ENCODE measurements at places on chromosomes 1 and 21. TPM values are rescaled to one million over a fixed set of nuclear protein-coding genes. Genes with fewer than 3 reads are reported as not detected.

Gene CFAP141
- total RNA-seq: not detected

Gene TNFSF4
- 10.4 TPM for total RNA-seq

Gene EFNA1
- not detected for total RNA-seq

- DNase-seq: no peak
Measured at GRCh38 chr1:45615885-45616284, 8.0 kb downstream of the CCDC17 start.

DNA sequence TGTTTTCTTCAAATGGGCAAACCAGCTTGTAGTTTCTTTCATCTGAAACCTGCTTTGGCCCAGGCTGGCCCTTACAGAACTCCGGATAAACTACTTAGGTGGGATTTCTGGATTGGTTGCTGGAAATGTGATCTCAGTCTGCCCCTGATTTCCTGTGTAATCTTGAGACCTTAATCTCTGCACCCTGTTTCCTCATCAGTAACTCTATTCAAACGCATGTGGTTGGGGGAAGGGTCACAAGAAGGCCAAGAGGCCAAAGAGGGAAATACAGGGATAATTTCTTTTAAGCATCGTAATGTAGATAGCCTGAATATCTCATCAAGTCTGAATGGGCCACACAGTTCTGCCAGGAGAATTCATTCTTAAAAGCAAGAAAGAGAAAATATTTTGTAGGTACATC, 483.6 kb downstream of the LTN1 start:
- no peak for DNase-seq

DNA sequence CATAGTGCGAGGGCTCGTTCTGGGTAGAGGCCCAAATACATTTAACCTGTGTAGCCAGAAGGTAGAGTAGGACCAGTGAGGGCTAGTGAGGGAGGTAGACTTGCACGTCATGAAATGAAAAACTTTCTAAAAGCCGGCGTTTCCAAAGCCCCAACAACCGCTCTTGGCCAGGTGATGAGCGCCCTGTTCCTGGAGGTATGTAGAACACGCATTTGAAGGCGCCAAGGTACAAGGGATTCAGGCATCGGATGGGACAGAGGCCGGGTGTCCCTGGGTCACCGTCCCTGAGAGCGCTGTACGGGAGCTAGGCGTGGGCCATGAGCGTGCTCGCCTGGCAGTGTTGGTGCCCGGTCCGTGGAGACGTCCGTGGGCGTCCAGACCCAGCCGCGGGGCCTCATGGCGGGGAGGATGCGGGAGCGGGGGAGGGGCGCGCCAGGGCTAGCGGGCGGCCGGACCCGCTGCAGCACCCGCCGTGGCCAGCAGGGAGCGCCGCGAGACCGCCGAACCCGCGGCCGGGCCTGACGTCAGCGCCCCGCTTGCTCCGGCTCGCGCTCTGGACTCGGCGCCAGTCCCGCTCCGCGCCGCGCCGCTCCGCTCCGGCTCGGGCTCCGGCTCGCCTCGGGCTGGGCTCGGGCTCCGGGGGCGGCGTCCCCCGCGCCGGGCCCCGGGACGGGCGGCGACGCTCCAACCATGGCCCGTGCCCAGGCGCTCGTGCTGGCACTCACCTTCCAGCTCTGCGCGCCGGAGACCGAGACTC, at the start of gene PTPRU:
Gene PTPRU, plus strand, starts transcription at position 568 of the 757 bp plus-strand sequence. Its CDS starts 123 bp downstream, at position 691.
- DNase-seq: no peak

Gene CD1B
- total RNA-seq: not detected

GRCh38 chr1:112247036-112247597, 148.9 kb upstream of the CTTNBP2NL start:
- DNase-seq: no peak

Gene NIBAN1
- 66.4 TPM for total RNA-seq

- no peak for DNase-seq
Measured at GRCh38 chr1:168827557-168827956, 98.6 kb upstream of the DPT start.

DNA sequence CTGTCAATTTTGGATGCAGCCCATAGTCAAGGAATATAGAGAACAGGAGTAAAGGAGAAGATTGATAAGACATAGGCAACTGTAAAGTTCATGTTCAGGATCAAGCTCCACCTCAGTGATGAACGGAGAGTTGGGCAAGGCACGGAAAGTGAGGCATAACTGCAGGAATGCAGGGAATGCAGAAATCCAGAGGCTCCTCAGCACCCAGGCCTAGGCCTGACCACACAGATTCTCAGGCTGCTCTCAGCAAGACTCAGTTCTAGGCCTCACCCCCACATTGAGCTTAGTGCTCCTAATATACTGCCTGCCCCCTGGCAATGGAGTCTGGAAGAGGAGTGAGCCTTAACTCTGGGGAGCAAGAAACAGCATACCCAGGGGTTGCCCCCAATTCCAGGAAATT, 36.3 kb upstream of the S1PR1 start:
- DNase-seq: no peak

Gene BATF3
- total RNA-seq: 44.9 TPM

GRCh38 chr1:20359451-20360330, 69.0 kb downstream of the VWA5B1 start:
- no peak for DNase-seq

DNA sequence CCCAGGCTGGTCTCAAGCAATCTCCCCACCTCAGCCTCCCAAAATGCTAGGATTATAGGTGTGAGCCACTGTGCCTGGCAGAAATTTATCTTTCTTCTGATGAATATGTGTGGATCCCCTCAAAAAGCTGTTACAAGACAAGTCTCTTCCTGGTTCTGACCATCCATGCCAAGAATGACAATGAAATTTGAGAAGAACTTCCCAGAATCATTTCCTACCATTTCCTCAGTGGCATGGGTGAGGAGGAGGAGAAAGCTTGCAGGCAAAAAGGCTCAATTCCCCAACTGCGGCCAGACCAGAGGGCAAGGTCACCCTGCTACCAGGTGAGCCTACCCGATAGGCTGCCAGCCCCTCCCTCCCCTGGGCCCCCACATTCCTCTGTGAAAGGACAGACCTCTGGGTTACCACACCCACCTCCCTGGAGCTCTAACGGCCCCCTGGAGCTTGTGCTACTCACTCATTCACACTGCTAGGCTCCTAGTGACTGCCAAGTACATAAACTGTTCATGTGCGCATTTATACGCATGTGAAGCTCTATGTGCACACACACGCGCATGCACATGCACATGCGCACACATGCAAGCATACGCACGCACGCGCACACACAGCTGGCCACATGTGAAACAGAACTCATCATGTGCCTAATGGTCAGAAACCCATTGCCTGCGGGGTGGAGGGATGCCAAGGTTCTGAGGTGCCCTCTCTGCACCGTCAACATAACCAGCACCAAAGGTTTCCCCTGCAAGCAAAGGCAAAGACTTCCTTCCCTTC, 17.0 kb downstream of the MRAP start:
- no peak for DNase-seq

- no peak for DNase-seq
Measured at GRCh38 chr1:223515926-223516325, 122.7 kb downstream of the CCDC185 start.

DNA sequence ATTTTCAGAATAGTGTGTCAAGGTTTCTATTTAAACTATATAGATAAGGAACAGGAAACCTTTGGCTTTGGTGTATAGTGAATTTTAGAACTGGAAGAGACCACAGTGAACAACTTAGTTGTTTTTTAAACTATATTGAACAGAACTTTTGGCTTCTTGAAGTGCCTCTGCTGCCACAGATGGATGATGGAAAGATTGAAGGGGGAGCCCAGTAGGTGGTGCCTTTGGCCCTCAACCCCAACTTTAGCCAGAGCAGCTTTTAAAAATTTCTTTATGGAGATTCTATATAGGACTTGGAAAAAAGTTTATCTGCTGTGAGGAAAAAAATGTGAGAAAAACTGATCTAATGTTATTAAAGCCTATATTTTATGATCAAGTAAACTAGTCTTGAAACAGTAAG, 50.2 kb downstream of the SWT1 start:
- no peak for DNase-seq

Gene CGN
- 6.6 TPM for total RNA-seq

DNA sequence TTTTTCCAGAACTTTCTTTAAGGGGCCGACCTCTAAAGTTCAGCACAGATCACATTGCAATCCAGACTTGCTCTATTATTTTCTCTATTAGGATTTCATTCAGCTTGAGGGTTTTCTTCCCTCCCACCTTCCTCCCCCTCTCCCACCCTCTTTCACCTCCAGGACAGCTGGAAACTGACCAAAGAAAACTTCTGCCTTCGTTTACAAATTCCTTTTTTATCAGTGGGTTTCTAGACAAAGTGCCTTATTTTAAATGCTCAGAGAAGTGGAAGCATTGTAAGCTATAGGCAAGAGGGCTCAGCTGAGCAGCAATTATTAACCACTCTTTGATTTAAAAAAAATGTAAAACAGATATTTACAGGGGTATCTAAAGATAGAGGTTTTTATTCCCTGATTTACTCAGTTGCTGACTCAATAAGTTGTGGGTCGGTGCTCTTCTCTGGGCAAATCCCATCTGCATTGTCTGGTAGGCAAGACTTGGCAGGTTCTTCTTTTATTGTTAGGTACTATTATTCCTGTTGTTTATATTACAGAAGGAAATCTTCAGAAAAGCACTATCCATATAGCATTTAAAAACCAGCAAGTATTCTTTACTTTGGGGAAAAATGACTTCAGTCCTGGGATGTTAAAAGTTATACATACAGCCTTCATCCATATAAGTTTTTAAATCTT, 277.0 kb upstream of the C1orf105 start:
- no peak for DNase-seq

Gene BSND
- not detected for total RNA-seq

DNA sequence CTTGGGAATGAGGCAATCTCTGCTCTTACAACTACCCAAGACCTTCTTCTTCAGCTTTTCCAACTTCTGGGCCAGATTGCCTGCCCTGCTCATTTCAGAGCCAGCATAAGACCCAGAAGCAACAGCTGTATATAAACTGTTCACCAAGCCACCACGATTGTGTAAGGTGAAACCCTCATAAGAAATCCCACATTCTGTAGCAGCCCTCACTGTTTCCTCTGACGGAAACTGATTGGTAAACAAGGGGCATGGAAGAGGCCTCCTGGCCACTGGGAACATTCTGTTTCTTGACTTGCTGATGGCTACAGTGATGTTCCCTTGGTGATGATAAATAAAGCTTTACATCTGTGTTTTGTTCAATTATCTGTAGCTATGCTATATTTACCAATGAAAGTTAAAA, 39.7 kb upstream of the EXO1 start:
- no peak for DNase-seq

DNA sequence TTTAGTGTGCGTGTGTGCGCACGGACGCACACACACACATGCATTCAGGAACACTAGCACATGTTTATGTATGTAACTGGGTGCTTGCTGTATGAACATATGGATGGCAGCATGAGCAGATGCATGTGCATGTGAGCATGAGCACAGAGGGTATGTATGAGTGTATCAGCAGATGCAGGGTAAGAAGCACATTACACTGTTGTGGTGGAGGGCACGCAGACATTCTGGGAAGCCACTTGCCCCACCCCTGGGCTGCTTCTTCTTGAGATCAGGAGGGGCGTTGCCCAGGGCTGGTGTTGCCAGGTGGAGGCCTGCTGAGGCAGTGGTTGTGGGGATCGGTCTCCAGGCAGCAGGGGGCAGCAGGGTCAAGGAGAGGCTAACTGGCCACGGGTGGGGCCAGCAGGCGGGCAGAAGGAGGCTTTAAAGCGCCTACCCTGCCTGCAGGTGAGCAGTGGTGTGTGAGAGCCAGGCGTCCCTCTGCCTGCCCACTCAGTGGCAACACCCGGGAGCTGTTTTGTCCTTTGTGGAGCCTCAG, 3.9 kb upstream of the P3R3URF start:
- DNase-seq: no peak

GRCh38 chr1:201088395-201088794, 23.8 kb downstream of the CACNA1S start:
- no peak for DNase-seq

GRCh38 chr1:199411506-199411905, 616.0 kb upstream of the NR5A2 start:
- no peak for DNase-seq

GRCh38 chr1:7235871-7236517, 450.7 kb downstream of the CAMTA1 start:
- no peak for DNase-seq

DNA sequence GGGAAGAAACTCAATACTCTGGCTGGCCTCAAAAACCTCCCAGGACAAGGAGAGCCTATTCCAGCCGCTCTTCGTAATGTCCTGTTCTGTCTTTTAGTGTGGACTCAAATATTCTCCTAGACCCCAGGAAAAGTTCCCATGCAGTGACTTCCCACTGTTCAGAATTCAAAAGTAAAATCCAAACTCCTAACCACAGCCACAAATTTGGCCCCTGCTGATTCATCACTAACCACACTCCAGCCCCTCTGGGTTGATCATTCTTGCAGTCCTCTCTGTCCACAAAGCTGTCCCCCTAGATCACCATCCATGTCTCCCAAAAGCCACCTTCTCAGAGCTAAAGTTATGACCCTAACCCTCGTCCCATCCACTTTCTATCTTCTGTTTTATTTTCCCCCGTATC, 5.1 kb downstream of the CTNNBIP1 start:
- no peak for DNase-seq

Gene MROH7
- not detected for total RNA-seq

GRCh38 chr1:228207381-228207810, 448 bp upstream of the OBSCN start:
- DNase-seq: no peak

- DNase-seq: no peak
Measured at GRCh38 chr1:22822371-22822770, 111.7 kb downstream of the EPHB2 start.

DNA sequence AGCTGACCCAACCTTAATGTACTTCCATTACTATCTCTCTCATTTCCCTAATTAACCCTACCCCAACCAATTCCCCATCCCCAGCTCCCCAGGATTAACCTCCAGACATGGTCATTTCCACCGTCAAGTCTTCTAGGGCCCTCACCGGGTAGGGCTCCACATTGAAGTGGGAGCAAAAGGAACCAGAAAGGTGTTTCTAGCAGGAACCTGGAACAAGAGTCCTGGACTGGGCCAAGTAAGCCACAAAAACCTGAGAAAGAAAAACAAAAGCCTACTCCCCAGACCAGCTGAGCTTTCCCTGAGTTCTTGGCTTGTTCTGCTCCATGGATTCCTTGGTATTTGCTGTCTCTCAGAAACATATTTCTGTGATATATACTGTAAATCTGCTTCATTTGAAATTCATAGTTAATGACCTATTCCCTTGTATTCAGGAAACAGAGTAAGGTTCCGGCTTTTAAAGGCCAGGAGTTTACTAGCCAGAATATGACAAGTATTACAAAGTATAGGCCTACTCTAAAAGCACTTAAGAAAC, 58.4 kb downstream of the SYF2 start:
- DNase-seq: no peak
